ENCODE measurements at places on chromosomes 12 and 14. TPM values are rescaled to one million over a fixed set of nuclear protein-coding genes. Genes with fewer than 3 reads are reported as not detected.

DNA sequence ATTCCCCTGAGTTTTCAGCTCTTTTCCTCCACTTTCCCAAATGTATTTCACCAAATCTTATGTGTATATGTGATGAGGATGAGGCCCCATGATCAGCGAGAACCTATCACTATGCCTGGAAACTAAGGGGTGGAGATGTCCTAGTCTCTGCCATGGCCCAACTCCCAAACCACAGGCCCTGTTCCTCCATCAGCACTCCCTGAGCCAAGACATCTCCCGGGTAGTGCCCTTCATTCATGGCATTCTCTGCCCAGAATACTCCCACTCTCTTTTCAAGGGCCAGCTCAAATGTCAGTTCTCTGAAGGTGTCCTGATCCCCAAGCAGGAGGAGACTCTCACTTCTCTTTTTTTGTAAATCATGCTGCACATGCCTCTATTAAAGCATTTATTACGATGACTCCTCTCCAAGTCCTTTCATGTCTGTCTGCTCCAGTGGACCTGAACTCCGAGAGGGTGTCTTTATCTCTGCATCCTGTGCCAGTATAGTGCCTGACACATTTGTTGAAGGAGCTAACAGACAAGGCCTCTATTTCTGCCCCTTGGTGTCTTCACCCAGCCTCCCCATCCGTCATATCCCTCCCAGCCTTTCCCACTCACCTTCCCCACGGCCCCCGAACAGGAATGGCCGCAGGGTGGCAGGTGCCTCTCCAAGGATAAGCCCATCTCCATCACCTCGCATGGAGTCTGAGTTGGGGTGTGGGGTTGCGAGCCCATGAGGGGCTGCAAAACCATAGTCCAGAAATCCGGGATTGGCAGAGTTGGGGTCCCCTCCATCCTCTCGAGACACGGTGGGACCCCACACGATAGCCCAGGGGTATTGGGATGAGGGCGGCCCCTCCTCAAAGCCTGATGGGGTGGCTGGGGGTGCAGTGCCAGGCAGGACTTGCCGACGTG, 3.7 kb downstream of the PIANP start:
- H3K27ac ChIP-seq = no peak overlapping the region
- H3K4me1 ChIP-seq = peaks cover 16% of the 10 kb centered on the region
- peaks cover 28% of the 10 kb centered on the region for H3K27me3 ChIP-seq

KRT5 gene
- not detected for total RNA-seq

DNA sequence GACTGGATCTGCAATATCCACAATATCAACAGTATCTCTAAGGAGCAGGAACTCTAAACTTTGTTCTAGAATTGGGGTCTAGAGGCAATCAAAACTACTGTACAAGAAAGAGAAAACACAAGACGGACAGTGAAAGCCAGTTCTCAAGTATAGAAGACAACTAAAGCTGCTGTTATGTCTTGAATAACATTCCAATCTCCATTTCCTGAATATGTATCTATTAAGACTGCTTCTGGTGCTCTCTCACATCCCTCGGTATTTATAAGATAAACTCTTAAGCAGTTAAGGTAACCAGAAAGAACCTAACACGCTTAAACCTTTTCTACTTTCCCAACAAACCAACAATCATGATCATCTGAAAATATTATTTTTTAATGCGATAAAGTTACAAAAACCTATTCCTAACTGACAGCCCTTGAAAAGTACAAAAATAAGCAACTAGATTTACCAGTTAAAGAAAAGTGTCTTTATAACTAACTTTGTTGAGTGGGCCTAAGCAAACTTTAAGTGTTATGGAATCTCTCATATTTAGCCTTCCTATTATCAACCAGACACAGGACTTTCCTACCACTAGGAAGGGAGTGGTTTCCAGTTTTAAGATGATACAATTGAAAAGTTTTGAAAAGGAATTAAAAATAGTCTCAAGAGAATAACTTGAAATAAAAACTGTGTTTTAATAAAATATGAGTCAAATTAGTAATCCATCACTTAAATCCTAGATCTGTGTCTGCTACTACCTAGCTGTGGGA, 30.7 kb downstream of the NUMB start:
- no peaks in the 10 kb centered on the region for H3K27me3 ChIP-seq
- no peak overlapping the region for H3K4me3 ChIP-seq
- H3K27ac ChIP-seq = no peak overlapping the region
- peaks cover 16% of the 10 kb centered on the region for H3K4me1 ChIP-seq
- DNase-seq = no peak

SYNE3 gene
- total RNA-seq = 64.1 TPM

SLC8B1 gene
- total RNA-seq = 13.4 TPM

ADSS1 gene
- total RNA-seq = 3.0 TPM

DNA sequence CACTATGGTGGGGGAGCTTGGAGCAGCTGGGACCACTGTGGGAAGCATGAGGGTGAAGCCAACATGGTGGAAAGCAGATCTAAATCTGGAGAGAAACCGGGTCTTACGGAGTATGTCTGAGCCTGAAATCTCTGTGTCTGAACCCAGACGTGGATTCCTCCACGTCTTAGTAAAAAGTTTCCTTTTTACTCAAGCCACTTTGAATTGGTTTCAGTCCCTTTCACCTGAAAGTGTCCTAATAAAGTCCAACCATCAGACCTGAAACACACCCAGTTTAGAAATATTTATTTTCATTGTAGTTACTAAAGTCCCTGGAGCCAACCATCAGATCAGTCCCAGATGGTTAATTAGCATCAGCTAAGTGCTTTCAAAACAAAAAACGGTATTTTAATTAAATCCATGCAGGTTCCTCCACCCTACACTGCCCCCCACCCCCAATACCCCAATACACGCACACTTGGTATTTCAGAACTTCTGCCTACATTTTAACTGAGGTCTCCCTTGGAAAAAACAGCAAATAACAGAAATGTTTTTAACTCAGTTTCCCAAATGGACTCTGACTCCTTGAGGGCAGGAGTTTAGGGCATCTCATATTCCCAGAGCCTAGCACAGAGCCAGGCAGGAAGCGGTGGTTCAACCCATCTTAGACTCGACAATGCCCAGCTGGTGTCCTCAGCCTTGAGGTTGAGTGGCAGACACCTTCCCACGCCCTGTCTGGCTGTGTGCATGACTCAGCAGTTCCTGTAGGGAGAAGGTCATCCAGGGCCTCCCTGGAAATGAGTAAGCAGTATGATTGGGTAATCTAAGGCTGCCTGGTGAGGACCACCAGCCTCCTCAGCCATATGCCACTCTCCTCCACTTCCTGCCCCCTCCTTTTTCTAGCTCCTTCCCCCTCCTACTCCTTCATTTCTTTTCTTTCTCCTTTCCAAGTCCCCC, 175.8 kb downstream of the TTC8 start:
- DNase-seq = peak; percentile 71
- peaks cover 18% of the 10 kb centered on the region for H3K27me3 ChIP-seq
- no peaks in the 10 kb centered on the region for H3K36me3 ChIP-seq
- H3K4me3 ChIP-seq = no peak overlapping the region
- H3K27ac ChIP-seq = no peak overlapping the region
- peaks cover 5% of the 10 kb centered on the region for H3K4me1 ChIP-seq

KHNYN gene
- 51.7 TPM for total RNA-seq

GRCh38 chr14:68471029-68471963, 321.6 kb downstream of the ZFP36L1 start:
- H3K36me3 ChIP-seq = no peaks in the 10 kb centered on the region
- peaks cover 27% of the 10 kb centered on the region for H3K4me1 ChIP-seq
- H3K4me3 ChIP-seq = no peak overlapping the region
- no peak overlapping the region for H3K27ac ChIP-seq
- DNase-seq = no peak

DNA sequence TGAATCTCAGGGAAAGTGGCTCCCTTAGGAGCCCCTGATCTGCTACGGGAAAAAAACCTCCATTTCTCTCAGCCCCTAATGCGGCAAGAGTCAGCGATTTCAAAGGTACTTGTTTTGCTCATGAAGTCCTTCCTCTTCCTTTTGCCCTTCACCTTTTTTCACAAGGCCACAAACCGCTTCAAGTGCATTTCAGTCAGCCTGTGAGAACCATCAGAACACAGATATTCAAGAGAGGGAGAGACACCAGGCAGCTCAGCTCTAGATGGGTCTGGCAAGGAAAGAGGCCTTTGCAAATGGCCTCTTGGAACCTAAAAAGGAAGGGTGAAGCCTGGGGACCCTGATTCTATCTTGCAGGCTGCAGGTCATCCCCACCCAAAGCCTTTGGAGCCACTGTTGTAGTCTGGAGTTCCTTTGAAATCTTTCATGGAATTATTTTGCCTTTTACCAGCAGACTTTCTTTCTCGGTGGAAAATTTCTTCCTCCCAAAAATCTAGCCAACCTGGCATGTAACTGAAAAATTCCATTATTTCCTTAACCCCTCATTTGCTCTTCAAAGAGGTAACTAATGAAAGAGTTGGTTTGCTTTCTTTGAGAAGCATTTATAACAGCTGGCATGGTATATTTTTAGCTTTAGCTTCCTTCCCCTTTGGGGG, 145.0 kb downstream of the SAMD4A start:
- H3K36me3 ChIP-seq = peaks cover 8% of the 10 kb centered on the region
- H3K27me3 ChIP-seq = peaks cover 7% of the 10 kb centered on the region
- H3K27ac ChIP-seq = no peak overlapping the region
- peak; percentile 24 for DNase-seq

UBE3B gene
- total RNA-seq = 24.9 TPM

GRCh38 chr12:116537101-116537904, 21.9 kb upstream of the MAP1LC3B2 start:
- peaks cover 35% of the 10 kb centered on the region for H3K4me1 ChIP-seq
- no peak overlapping the region for H3K4me3 ChIP-seq
- peaks cover 3% of the 10 kb centered on the region for H3K27me3 ChIP-seq
- DNase-seq = no peak

GRCh38 chr14:58566979-58567378, 70.8 kb upstream of the DACT1 start:
- no peak overlapping the region for H3K4me3 ChIP-seq
- no peaks in the 10 kb centered on the region for H3K27me3 ChIP-seq
- no peak for DNase-seq
- H3K36me3 ChIP-seq = no peaks in the 10 kb centered on the region
- H3K27ac ChIP-seq = no peak overlapping the region

- peaks cover 46% of the 10 kb centered on the region for H3K4me1 ChIP-seq
- H3K27me3 ChIP-seq = no peaks in the 10 kb centered on the region
- H3K27ac ChIP-seq = no peak overlapping the region
- peaks cover 21% of the 10 kb centered on the region for H3K36me3 ChIP-seq
- no peak overlapping the region for H3K4me3 ChIP-seq
- no peak for DNase-seq
Measured at GRCh38 chr12:14260011-14260993, 105.2 kb upstream of the ATF7IP start.

DNA sequence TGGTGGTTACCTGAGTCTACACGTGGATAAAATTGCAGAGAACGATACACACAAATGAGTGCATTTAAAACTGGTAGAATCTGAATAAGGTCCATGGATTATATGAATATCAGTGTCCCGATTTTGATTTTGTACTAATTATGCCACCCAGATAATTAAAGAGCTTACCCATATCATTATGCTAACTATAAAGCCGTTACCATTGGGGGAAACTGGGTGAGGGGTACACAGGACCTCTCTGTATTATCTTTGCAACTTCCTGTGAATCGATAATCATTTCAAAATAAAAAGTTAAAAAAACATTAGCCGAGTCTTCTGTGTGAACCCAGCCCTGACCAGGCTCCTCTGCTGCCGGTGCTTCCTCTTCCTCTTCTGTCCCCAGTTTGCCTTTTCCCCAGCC, 107.1 kb downstream of the SMOC1 start:
- DNase-seq = no peak
- H3K36me3 ChIP-seq = no peaks in the 10 kb centered on the region

- no peaks in the 10 kb centered on the region for H3K27me3 ChIP-seq
- peaks cover 23% of the 10 kb centered on the region for H3K4me1 ChIP-seq
- peak overlapping the region; percentile 92 for H3K27ac ChIP-seq
- peak overlapping the region; percentile 76 for H3K4me3 ChIP-seq
Measured at GRCh38 chr12:124992874-124993625, 395 bp upstream of the BRI3BP start.

DNA sequence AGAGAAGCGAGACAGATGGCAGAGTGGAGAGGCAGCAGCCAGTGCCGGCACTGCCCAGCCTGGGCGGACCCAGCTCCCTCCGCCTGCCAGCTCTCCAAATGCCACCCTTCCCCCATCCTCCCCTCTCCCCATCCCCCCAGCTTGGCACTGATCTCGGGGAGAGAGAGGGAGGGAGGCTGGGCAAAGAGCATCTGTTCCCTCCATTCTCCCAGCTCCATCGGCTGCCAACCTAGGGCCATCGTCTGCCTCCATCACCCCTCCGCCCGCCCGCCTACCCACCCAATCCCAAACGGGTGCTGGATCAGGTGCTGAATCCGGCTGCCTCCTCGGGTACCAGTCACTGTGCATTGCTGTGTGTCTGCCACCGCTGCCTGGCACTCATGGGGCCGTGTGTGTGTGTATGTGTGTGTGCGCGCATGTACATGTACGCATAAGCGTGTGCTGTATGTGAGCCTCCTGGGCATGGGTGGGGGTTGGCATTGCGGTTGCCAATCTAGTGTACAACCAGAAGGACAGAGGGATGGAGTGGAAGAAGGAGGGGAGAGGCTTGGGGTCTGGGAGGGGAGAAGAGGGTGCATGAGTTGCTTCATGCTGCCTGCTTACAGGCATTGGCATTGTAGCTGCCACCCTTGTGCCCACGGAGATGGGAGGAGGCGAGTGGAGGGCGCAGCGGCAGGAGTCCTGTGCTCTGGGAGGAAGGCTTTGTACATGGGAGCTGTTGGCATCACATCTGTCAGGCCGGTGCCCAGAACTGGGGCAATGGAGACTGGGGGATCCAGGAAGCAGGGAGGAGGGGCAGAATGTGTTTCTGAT, 38.4 kb downstream of the ZFHX2 start:
- no peaks in the 10 kb centered on the region for H3K27me3 ChIP-seq
- H3K4me3 ChIP-seq = no peak overlapping the region
- H3K36me3 ChIP-seq = no peaks in the 10 kb centered on the region
- peaks cover 6% of the 10 kb centered on the region for H3K4me1 ChIP-seq

DNA sequence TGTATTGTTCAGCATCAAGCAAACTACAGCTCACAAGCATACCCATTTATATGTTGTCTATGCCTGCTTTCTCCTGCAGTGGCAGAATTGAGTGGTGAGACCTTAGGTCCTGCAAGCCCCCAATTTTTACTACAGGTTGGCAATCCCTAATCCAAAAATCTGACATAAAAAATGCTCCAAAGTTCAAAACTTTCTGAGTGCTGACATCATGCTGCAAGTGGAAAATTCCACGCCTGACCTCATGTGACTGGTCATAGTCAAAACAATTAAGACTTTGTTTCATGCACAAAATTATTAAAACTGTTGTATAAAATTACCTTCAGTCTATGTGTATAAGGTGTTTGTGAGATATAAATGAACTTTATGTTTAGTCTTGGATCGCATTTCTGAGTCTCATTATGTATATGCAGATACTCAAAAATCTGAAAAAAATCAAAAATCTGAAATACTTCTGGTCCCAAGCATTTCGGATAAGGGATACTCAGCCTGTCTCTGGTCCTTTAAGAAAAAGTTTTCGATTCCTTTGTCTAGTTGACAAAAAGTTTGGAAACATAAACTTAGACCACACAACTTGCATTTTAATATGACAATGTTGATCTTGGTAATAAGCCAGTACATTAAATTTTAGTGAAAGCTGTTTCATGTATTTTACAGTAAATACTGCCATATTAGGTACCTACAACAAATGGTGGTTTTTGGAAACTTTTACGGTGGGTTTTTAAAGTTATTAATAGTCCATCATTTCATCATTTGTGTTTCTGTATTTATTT, 81.5 kb downstream of the AEBP2 start:
- H3K27ac ChIP-seq = no peak overlapping the region
- peaks cover 8% of the 10 kb centered on the region for H3K36me3 ChIP-seq
- peaks cover 4% of the 10 kb centered on the region for H3K4me1 ChIP-seq
- H3K4me3 ChIP-seq = no peak overlapping the region
- no peak for DNase-seq
- no peaks in the 10 kb centered on the region for H3K27me3 ChIP-seq

ZBTB42 gene
- 1.3 TPM for total RNA-seq

FOXN4 gene
- total RNA-seq = not detected

Data from activated CD8-positive, alpha-beta T cell treated with anti-CD3 and anti-CD28 coated beads for 36 hours (primary cell).